ENCODE measurements at places on chromosomes 11 and 22.

DNA sequence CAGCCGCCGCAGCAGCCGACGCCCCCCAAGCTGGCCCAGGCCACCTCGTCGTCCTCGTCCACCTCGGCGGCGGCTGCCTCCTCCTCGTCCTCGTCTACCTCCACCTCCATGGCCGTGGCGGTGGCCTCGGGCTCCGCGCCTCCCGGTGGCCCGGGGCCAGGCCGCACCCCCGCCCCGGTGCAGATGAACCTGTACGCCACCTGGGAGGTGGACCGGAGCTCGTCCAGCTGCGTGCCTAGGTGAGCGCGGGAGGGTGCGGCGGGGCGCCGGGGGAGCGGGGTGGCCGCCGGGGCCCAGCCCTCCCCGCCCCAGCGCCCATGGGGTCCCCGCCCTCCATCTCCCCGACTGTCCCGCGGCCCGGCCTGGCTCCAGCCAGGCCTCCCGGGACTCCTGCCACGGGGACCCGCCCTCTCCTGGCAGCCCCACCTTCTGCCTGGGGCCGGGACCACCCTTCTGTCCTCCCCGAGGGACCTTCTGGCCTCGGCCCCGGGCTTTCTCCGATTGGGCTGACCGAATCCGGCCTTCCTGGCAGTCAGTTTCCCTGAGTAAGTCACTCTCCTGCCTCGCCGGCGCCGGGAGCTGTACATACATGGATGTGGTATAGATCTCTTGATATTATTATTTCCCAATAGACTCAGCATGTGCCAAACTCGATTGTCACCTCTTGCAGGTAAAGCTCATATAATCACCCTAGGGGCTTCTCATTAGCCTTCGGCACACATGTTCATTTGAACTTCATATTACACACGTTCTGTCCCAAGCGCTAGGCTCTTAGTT lies 720 bp downstream of the PACS1 start:
- DNase-seq, result no peak

GRCh38 chr11:75920848-75921247 lies 105.8 kb downstream of the UVRAG start:
- no peak for DNase-seq

- no peak for DNase-seq
Observed at GRCh38 chr11:6303661-6304060, 16.6 kb downstream of the CAVIN3 start.

GRCh38 chr11:6632116-6633073 lies 13.2 kb upstream of the TPP1 start:
- DNase-seq, result no peak

DNA sequence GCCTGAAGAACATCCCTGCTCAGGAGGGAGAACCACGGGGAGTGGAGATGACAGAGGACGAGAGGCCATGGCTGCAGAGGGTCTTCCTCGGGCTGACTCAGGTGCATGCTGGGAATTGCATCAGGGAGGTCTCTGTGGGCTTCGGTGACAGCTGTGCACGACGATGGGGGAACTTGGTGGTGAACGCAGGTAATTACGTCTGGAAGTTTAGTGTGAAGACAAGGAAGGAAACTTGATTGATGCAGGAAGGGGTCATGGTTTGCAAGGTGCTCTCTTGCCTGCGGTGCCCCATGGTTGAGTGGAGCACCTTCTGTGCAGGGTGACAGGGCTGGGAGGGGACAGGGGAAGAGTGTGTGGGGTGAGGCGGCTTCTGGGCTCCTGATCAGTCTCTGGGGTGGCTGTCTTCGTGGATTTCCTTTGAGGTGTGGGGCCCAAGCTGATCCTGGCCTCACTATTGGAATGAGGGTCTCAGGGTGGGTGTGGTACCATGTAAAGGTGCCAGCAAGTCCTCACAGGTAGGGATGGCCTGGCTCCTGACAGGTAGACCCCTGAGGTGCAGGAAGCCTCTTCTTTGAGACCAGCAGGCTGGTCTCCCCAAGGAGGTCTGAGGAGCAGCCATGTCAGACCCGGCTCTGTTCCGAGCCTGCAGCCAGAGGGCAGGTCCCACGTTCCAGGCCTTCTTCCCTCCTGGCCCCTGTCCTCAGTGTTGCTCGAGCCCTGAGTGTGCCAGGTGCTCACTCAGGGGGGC lies 1020.1 kb downstream of the TBC1D22A start:
- DNase-seq, result no peak

DNA sequence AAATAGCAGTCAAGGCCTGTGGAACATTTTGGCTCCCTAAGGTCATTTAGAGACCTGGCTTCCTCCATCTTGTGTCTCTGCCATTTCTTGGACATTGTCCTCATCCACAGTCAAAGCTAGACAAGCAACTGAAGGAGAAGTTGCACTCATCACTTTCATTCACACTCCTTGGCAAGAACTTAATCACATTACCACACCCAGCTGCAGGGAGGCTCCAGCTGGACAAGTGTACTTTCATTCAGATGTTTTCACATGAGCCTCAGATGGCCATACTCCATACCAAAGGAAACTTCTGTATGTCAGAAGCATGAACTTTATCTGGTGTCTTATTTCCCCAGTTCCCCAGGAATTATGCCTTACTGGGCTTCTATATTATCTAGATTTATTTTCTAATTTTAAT lies 537.4 kb downstream of the TMEM135 start:
- DNase-seq, result no peak

DNA sequence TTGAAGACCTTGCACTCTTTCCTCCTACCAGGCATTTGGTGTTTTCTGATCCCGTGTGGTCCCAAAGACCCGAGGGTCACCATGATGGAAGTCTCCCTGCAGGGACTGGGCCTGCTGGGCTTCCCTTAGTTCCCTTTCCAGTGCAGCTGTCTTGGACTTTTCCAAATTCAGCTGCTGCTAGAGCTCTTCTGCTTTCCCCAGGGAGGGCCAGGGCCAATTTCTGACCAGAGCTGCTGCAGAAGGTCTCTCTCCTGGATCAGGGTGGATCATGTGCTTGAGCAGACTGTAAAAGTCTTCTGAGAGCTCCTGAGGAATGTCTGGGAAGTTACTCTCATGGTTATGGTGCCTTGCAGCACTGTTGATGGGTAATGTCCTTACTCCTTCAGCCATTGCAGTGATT lies 23.2 kb downstream of the LDLRAD3 start:
- DNase-seq, result no peak

GRCh38 chr22:25478528-25478927 lies 85.9 kb upstream of the GRK3 start:
- DNase-seq, result no peak

DNA sequence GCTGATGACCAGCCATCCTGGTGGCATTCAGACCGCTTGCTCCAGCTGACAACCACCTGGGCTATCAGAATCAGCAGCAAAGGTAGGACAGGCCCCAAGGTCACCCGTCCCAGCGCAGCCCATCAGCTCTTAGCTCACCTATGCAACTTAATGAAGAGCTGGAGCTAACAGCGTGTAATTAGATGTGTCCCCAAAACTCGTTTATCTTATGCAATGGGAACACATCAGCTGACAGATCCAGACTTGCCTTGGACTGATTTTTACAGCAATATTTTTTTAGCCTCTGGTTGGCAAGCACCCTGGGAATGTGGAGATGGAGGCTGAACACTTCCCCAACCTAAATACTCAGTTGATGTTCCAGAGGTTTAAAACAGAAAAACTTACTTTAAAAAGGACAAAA lies 76.0 kb downstream of the PACSIN2 start:
- no peak for DNase-seq

DNA sequence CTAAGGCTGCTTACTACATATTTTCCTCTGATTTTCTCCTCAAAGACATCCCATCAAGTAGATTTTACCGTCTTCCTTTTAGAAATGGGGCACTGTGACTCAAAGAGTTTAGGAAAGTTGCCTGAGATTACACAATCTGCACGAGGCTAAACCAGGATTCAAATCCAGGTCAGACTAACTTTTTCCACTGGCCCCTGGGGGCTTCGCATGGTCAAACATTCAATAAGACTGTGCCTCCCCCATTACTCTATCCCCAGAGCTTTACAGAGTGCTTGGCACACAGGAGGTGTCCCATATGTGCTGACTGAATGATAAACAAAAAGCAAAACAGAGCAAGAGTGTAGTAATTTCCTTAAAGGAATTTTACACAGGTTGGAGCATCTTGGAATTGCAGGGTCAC lies 118.1 kb upstream of the TEAD1 start:
- DNase-seq, result peak; percentile 69

DNA sequence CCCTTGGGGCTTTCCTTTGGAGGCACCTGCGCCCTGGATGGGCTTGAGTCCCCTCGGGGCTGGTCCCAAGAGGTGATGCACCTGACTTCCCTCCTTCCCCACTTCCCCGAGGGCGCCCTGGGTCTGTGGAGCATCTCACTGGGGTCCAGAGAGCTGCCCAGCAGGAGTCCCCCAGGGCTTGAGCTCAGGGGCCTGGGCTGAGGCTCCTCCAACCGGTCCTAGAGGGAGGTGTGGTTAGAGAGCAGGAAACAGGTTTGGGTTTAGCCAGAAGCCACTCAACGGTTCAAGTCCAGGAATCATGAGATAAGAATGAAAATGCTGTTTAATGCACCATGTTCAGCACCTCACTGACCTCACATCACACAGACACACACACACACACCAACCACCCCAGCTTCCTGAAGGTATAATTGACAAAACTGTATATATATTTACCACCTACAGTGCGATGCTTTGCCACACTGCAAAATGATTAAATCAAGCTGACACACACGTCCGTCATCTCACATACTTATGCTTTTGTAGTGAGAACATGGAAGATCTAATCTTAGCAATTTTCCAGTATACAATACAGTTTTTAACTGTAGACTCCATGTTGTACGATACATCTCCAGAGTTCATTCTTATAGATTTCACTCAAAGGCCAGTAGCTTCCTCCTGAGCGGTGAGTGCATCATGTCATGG lies 628 bp upstream of the IGLL1 start:
- no peak for DNase-seq

GRCh38 chr22:49577168-49578060 lies 250.3 kb downstream of the BRD1 start:
- DNase-seq, result no peak

GRCh38 chr11:128242451-128242850 lies 344.9 kb downstream of the ETS1 start:
- DNase-seq, result no peak

DNA sequence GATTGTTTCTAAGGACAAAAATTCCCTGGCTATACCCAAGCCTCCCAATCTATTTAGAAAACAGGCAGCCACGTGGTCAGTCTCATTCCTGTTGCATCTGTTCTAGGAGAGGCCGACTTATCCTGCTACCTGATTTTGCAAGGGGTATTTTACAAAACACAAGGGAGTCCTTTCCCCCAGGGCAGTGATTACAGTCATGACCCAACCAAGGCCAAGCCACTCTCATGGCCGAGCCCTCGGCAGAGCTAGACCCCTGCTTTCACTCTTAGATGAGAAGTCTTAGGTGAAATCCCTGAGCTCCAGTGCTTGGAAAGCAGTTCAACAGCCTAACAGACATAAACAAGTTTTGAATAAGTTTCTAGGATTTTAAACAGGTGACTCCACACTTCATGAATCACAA lies 89.0 kb upstream of the PITPNB start:
- no peak for DNase-seq

GRCh38 chr11:112267188-112267591 lies 6.5 kb upstream of the PLET1 start:
- peak; percentile 47 for DNase-seq

GRCh38 chr11:17388609-17389210 lies at the start of gene KCNJ11:
KCNJ11 (minus strand) TSS chr11:17388659; CDS start chr11:17388091, 568 bp downstream.
- no peak for DNase-seq

GRCh38 chr11:130386056-130386455 lies 42.4 kb downstream of the ADAMTS8 start:
- peak; percentile 70 for DNase-seq

GRCh38 chr11:126079621-126080124 lies 17.0 kb upstream of the CDON start:
- no peak for DNase-seq

DNA sequence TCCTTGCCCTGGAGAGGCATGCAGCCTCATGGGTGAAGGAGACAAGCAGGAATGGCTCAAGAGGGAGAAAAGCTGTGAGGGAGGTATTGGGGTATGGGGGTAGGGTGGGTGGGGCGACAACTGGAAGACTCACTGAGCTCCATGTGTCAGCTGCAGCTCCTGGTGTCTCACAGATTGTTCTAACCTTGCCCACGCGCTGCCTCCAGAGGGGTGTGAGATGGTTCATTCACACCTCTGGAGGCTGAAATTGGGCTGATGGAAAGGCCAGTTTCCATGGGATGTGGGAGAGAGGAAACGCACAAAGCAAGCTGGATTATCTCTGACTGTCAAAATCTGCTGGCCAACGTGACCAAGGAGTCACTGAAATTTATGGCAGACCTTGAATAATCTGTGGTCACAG lies 400.4 kb upstream of the NARS2 start:
- DNase-seq, result no peak

DNA sequence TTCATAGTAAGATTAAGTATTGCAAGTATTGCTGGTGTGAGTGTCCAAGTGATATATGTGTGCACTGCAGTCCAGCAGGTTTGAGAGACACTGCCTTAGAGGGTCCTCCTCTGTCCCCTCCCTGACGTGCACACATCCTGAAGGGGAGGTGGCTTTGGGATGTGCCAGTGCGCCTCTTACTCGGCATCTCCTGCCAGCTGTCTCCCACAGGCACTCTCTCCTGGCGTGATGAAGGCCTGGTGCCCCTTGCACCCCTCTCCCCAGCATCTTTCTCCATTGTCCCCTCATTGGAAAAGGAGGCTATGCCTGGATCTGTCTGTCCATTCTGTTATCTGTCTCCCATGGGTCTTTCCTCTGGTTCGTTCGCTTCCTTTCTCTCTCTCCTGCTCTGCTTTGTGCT lies 24.2 kb downstream of the GTPBP1 start:
- DNase-seq, result no peak

DNA sequence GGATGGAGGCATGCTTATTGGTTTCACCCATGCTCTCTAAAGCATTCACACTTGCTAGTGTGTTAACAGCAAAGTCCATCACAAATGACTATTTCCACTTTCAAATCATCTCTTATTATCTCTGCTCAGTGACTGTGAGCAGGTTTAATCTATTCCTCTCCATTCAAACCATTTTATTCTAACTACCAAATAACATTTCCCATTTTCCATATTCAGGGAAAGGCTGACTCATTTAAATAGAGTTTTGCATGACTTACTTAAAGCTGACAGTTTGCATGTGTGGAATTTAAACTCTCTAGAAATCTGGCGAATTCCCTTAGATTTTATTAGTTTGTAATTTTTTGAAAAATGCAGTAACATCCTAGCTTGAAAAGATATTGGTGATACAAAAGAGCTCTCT lies 615.7 kb upstream of the LRRC4C start:
- no peak for DNase-seq

DNA sequence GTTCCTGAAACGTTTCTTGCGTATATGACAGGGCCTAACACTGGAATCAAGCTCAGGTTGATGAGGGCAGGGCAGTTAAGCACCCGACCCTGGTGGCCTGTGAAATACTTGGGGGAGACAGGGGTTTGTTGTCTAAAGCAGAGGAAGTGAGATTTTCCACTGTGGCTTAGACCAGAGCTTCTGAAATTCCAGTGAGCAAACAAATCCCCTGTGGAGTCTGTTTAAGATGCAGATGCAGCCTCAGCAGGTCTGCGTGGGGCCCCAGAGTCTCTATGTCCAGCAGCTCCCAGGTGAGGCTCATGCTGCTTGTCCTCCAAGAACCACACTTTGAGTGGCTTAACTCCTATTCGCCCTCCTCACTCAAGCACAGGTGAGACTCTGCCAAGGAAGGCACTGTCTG lies 39.1 kb upstream of the PRAME start:
- no peak for DNase-seq

- no peak for DNase-seq
Observed at GRCh38 chr11:131375915-131376314, 5.5 kb downstream of the NTM start.

Data from fibroblast of skin of abdomen (primary cell).